ENCODE measurements at places on chromosomes 6 and 20.

- DNase-seq, result no peak
Observed at GRCh38 chr6:167796192-167796981, 30.3 kb upstream of the AFDN start.

- no peak for DNase-seq
Observed at GRCh38 chr6:28078836-28079235, 1.5 kb upstream of the ZNF165 start.

GRCh38 chr6:169253337-169254238 is at the start of gene THBS2:
TSS of gene THBS2 (minus strand) at chr6:169253846. CDS start at chr6:169250784, 3,062 bp downstream.
- no peak for DNase-seq

DNA sequence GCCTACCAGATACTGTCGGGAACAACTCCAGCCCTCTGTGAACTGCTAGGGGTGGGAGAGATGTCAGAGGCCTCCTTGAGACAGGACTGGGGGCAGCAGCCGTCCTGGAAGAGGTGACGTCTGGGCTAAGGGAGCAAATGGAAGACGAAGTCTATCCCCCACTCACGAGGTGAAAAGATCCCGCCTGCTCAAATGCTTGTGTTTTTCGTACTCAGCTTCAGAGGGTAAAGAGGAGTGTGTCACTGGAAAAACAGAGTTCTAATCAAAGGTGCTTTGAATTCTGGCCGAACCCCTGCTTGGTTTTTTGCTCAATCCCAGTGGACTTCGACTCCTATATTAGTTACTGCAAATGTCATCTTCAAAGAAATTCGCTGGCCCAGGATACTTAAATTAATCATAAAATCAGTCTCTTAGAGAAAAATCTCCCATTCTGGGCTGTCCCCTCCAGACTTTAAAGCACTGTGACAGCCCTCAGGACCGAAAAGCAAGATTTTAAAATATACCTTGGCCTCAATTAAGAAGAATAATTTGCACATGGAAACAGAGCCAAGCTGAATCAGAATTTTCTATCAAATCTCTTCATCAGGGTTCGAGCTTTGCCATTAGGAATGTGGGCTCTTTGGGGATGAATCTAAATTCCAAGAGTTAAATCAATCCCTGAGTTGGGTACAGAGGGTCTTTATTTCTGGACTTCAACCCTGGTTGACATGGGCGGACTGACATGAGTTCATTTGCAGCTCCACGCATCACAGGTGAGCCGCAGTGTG is 61.8 kb upstream of the AFDN start:
- DNase-seq, result no peak

GRCh38 chr6:52418606-52419005 is 1.5 kb upstream of the EFHC1 start:
- DNase-seq, result no peak

DNA sequence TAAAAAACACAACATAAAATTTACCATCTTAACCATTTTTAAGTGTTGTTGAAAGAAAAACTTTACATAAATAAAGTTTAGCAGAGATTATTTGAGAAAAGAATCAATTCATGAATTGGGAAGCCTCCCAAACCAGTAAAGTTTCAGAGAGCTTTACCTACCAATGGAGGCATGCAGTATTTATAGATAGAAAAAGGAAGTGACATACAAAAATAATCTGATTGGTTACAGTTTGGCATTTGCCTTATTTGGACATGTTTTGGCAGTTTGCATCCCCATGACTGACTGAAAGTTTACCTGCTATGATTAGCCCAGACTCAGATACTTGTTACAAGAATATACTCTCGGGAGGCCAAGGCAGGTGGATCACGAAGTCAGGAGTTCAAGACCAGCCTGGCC is 3.7 kb upstream of the CMTR1 start:
- DNase-seq, result no peak

GRCh38 chr20:17642404-17643269 is 39.4 kb downstream of the RRBP1 start:
- DNase-seq, result no peak

DNA sequence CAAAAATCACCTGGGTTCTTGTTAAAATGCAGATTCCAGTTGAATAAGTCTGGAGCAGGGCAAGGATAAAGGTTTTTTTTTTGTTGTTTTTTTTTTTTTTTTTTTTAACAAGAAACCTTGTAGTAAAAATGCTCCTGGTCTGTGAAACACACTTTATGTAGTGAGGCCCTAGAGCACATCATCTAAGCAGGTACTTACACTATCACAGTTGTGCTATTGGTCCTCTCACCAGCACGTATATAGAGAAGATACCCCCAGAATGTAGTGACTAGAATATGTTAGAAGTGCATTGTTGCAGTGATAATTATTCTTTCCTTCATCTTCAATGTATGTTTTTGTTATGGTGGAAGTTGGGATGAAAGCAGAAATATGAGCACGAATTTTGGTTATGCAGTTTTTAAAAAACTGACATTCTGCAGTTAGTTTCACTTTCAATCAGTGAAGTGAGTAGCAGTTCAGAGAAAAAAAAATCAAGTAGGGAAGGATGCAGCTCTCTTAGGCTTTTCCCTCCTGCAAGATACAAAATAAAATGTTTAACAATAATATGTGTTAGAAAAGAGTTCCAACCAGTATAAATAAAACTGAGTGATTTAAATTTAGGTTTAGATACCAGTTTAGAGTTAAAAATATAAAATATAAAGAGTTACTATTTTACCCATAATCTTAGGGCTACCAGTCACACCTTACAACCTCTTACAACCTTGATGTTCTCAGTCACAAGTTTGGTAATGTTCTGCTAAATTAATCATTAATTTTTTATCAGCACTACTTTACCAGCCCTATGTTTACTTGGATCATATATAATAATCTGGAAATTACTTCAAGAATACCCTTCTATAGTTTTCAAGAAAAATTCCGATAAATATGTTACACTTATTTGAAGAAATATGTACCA is 9.2 kb upstream of the DEFB113 start:
- no peak for DNase-seq

- no peak for DNase-seq
Observed at GRCh38 chr6:135479601-135480000, 17.9 kb downstream of the AHI1 start.

GRCh38 chr6:14149739-14150130 is 32.2 kb downstream of the CD83 start:
- no peak for DNase-seq

GRCh38 chr20:49660912-49661311 is 52.8 kb downstream of the B4GALT5 start:
- peak; percentile 7 for DNase-seq

GRCh38 chr6:140176306-140176705 is 801.9 kb upstream of the CITED2 start:
- no peak for DNase-seq

DNA sequence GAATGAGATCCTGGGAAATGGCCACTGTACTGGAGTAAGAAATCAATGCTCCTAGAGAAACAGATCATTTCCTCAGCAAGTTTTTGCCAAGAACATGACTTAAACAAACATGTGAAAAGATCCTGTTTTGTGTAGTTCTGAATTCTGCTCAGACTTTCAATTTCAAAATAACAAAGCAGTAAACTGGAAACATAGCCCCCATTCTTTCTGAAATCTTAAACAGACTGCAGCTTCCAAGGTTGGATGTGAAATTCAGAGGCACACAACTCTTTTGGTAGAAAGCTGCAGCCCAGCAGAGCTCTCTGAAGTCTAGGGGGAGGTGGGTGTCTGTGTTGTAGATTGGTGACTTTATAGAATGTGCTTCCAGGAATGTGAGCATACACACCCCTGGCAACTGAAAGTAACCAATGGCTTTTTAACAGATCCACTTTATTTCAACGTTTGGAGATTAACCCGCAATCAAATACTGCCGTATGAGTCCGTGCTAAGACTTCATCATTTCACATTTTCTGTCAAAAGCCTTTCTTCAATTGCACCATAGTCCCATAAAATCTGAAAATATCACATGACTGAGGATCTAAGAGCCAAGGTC is 86.4 kb downstream of the ATXN1 start:
- DNase-seq, result no peak

GRCh38 chr20:46289432-46289831 is 18.9 kb downstream of the CDH22 start:
- no peak for DNase-seq

- DNase-seq, result no peak
Observed at GRCh38 chr6:53917464-53917842, 122.6 kb downstream of the LRRC1 start.

DNA sequence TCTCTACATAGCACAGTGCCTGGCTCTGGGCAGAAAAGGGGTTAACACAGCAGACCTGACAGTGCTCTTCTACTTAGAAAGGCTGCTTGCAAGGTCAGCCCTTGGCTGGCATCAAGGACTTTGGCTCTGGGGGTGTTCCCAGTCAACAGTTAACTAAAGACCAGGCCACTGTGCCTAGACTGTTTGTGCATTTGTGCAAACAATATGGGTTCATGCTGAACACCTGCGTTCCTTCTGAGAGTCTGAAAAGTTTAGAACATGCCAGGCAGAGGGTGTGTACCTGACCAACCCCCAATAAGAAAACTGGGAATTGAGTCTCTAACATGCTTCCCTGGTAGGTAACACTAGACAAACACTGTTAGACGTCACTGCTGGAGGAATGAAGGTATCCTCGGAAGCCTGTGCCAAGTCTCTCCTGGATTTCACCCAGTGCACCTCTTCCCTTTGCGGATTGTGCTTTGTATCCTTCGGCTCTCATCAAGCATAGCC is 110.7 kb downstream of the PDE10A start:
- no peak for DNase-seq

DNA sequence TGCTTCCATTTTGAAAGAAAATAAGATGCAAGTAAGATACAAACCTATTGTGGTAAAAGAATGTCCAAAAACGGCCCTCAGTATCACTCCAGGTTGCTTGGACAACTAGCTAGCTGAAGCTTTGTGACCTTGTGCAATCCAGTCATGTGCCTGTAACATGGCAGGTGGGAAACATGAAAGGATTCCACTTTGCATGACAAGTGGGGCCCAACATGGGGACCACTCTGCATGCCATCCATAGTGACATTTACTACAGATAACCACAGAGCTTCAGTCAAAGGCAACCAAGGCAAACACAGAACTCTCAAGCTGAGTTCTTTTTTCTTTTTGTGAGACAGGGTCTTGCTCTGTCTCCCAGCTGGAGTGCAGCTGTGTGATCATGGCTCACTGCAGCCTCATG is 15.8 kb upstream of the FBXO9 start:
- DNase-seq, result no peak

DNA sequence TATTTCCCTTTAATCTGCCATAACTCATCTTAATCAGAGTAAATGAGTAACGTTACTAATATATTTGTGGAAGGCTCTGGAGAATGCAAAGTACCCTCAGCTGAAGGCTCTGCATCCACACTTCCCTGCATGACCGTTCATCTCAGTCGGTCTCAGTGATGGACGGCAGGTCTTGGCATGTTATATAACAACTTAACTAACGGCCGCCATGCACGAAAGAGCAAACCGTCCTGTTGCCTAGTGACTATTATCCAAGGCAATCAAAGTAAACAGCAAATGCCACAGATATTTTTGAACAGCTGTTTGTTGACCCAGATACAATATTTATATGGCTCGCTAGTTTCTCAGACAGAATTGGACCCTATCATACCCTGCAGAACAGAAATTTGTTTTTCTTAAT is 194.9 kb upstream of the SMLR1 start:
- peak; percentile 67 for DNase-seq

DNA sequence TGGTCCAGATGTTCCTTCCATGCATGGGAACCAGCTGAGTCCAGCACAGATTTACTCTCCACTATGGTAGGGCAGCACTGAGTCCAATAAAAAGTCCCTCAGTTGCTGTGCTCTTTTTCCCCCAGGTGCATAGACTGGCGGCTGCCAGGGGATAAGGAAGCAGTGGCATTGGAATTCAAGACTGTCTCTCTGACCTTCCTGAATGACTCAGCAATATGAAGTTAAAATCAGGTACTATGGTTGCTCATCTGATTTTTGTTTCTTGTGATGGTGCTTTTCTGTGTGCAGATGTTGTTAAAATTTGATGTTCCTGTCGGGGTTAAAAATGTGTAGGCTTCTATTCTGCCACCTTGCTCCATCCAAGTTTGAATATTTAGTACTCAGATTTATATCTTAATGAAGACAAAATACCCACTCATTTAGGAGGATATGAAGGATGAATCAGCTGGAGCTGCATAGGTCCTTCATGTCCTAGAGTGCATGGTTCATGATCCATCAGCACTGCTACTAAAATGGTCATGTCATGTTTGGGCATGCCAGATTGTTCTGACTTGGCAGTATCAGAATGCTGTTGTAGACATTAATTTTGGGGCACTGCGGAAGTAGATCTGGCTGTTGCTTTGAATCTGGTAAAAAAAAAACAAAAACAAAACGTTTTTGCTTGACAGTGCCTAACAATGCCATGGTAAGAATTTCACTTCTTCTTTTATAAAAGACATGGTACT is 321.2 kb upstream of the MAP3K7 start:
- DNase-seq, result no peak

DNA sequence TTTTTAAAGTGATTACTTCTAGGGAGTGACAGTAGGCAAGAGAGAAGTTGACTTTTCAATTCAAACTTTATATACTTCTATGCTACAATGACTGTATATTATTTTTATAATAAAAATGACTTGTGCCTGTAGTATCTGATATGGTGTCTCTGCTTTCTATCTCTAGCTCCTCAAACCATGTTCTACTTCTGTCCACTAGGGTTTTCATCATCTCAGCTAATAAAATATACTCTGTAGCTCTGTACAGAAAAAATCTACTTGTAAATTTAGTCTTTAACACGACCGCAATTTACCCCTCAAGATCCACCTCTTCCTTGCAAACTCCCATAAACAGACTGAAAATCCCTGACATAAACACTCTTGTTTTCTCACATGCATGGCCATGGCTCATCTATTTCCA is 42.3 kb downstream of the HBS1L start:
- DNase-seq, result no peak

- no peak for DNase-seq
Observed at GRCh38 chr20:5328268-5328667, 11.5 kb upstream of the PROKR2 start.

GRCh38 chr6:28633445-28634215 is 107.9 kb downstream of the GPX5 start:
- DNase-seq, result no peak

- DNase-seq, result no peak
Observed at GRCh38 chr6:97586344-97586743, 303.3 kb upstream of the MMS22L start.

DNA sequence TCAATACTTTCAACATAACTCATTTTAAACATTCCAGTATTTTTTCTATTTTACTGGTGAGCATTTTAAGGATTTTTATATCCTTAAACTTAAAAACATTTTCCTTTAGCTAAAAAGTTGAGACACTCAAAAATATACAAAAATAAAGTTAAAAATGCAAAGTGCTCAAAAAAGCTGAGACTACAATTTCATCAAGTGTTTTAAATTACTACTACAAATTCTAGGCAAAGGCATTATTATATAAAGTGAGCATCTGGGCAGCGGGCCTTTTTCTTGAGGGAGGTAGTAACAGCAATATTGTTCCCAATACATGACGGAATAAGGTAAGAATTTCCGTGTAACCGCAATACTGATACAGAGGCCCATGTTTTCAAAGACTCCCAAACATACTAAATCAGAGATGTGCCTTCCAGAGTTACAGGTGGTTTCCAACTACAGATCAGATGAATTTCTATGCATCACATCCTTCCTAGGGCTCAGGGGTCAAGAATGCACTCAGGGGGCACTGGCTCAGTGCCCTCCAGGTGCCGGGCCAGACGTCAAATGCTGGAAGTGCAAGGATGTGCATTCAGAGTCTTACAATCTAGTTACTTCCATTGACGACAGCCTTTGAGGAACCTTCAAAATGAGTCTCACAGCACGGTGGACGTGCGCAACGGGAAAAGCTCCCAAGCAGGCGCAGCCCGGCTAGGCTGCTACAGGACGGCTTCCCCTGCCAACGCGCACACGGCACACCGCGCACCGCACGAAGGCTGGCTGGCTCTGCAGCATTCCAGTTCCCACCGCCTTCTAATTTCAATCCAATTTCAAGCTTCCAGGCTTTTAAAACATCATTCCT is 1.7 kb downstream of the PHF10 start:
- DNase-seq, result no peak

Data from DMS153 (cell line).